Hindlimb muscle (tissue), 1 donor: ENCODE measurements at places on chromosomes 4 and X.

- no peak for DNase-seq
Observed at GRCh38 chrX:81537723-81538122, 335.8 kb downstream of the SH3BGRL start.

DNA sequence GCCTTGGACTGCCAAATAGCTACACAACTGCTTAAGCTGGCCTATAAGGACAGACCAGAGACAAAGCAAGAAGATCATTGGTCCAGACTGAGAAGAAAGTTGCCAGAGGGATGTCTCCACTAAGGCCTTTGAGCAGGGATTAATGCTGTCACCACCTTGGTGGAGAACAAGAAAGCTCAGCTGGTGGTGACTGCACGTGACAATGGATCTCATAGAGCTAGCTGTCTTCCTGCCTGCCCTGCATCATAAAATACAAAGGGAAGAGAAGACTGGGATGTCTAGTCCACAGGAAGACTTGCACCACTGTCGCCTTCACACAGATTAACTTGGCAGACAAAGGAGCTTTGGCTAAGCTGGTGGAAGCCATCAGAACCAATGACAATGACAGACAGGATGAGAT lies 40.5 kb upstream of the FAM120C start:
- DNase-seq = no peak

GRCh38 chr4:74487771-74488170 lies 42.8 kb downstream of the AREG start:
- no peak for DNase-seq

DNA sequence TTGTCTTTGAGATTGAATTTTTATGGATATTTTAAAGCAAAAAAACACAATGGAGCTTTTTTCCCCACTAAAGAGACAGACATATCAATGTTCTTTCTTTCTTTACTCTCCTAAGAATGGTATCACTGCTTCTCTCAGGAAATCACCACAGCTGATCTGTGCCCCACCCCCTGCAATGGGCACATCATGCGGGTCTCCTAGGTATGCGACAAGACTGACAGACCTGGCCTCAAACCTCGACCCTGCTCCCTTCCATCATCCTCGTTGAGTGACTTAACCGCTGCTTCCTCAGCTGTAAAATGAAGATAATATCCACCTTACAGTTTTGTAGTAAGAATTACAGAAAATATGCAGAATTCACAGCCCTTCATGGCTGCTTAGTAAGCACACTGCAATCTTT lies 58.3 kb downstream of the LEF1 start:
- no peak for DNase-seq

DNA sequence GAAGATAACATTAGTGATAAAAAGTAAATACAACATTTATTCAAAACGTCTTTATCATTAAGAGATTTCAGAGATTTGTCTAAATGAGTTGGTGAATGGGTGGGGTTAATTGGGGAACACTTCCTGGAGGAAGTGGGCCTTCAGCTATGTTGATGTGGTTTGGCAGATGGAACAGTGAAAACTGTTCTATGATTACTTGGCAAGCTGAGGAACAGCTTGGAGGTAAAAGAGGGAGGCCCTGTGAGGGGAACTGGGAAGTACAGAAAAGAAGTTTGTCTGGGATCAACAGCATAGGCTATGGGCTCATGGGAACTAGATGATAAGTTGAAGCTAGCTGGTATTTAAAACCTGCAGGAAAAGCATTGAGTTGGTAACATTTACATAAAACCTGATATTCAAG lies 26.0 kb downstream of the OCRL start:
- peak; percentile 17 for DNase-seq

- DNase-seq = no peak
Observed at GRCh38 chr4:39947963-39948362, 29.7 kb downstream of the PDS5A start.

GRCh38 chrX:118182681-118183080 lies 66.1 kb upstream of the KLHL13 start:
- DNase-seq = no peak

GRCh38 chrX:23727206-23727605 lies 15.9 kb downstream of the ACOT9 start:
- DNase-seq = no peak

DNA sequence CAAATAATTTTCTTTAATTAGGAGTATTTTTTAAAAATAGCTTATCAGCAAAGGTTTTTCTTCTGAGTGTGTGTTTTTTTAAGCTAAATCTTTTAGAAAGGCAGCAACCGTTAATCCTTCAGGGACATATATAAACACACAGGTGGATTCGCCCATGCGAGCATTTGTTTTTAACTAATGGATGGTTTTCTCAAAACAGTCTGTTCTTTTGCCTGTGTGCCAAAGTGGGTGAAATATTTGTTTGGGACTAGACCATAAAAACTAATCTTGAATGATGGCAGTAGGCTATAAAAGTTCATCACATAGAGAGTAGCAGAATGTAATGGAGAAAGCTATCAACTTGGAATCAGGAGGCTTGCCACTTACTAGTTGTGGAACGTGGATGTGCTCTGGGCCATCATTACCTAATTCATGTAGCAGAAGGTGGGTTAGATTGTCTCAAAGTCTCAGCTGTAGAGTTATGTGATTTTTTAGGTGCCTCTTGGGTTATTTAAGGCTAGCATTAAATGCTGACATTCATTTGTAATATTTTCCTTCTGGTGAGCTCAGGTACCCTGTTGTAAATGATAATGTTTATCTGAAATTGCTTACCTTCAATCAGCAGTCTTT lies 7.4 kb upstream of the TAPT1 start:
- no peak for DNase-seq

DNA sequence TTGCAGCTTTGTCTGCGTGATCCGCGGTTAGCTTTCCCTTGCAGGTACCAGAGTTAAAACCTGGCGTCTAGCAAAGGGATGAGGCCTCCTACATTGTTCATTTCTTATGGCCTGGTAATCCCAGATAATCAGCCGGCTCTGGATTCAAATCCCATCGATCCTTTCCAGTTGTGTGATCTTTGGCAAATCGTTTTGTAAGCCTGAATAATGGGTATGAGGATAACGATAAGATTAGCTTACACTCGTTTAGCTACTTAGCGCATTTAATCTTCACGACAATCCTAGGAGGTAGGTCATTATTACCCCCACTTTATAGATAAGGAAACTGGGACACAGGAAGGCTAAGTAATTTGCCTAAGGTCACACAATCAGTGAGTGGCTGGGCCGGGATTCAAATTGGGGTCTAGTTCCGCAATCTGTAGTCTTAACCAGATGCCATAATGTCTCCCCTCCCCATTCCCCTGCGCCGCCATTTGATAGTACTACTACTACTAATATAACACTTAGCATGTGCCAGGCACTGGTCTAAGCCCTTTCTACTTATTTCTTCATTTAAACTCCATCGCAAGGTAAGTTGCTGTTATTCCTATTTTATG lies 1.7 kb upstream of the UBA1 start:
- no peak for DNase-seq

- DNase-seq = no peak
Observed at GRCh38 chrX:140744085-140744484, 34.5 kb downstream of the LINC00632 start.

- DNase-seq = peak; percentile 20
Observed at GRCh38 chr4:186554539-186554913, 841 bp downstream of the MTNR1A start.

DNA sequence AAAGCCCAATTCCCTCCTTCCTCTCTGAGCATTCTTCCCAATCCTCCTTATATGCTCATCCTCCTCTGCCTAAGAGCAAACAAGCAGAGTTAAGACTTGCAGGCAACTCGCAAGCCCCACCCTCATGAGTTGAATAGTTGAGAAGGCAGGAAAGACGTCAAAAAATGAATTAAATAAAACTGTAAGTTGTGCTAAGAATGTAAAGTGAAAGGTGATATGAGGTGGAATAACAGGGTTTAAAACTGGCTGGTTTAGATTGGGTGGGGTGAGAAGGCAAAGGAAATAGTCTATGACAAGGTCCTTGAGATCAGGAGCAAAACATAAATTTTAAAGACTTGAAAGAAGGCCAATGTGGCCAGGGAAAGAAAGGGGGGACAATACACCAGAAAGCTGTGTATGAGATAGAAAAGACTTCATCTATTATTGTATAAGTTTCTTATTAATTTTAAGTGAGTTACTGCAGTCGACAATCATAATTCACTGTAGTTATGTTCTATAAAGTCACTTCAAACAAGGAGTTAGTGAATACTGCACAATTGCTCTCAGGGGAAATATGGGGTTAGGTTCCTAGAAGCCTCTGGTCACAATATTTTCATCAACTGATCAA lies 124.9 kb downstream of the RELL1 start:
- no peak for DNase-seq

DNA sequence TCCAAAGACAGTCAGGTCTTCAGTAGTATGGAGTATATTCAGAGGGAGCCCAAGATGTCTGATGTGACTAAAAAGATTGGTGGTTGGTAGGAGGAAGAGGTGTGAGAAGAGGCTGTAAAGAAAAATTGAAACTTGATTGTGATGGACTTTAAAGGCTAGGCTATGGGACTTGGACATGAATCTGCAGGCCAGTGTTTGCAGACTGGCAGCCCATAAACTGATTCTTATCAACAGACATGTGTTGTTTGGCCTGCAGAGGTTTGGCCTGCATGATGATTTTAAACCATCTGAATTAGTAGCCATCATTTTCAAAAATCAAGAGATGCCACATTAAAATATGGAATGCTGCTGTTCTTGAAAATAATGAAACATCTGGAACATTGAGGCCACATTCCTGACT lies 5.4 kb upstream of the AR start:
- DNase-seq = no peak

GRCh38 chr4:139603576-139604410 lies 47.8 kb upstream of the SETD7 start:
- peak; percentile 56 for DNase-seq

GRCh38 chr4:157664726-157665125 lies 444.2 kb downstream of the GRIA2 start:
- DNase-seq = no peak

DNA sequence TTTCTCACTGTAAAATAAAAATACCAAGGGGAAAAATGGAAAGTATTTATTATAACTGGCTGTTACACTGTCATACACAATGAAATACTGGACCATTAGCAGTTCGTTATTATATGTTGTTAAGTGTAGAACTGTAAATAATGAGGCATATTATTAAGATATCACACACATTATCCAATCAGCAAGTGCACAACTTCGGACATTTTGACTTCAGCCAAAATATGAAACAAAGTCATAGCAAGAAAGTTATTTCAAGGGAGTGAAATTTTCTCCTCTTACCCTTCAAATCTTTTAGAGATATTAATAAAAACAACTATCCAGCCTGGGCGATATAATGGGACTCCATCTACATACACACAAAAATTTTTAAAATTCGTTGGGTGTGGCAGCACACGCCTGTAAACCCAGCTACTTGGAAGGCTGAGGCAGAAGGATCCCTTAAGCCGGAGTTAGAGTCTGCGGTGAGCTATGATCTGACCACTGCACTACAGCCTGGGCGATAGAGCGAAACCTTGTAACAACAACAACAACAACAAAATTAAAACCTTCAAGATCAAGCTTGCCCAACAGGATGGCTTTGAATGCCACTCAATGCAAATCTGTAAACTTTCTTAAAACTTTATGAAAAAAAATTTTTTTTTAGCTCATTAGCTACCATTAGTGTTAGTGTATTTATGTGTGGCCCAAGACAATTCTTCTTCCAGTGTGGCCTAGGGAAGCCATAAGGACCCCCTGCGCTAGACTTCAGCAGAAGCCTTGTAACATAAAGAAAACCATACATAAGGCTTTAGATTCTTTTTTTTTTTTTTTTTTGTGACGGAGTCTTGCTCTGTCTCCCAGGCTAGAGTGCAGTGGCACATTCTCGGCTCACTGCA lies 1.3 kb upstream of the CISD2 start:
- DNase-seq = no peak

DNA sequence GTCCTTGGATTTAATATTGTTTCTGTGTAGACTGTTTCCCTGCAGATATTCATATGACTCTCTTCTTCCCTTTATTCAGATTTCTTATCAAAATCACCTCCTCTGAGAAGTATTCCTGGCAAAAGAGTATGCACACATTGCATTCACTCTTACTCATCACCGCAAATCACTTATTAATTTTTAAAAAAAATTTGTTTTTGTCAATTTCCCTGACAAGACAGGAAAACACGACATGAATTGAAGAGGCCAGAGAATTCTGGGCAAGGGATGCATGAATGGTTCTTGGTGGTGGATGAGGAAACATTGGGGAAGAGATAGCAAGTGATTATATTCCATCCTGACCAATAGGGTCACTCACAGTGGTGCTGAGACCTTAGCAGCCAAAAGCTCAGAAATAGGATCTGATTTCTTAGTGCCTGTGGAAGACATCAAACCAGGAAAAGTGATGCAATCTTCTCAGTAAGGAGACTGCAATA lies 522.5 kb upstream of the AGA start:
- no peak for DNase-seq

DNA sequence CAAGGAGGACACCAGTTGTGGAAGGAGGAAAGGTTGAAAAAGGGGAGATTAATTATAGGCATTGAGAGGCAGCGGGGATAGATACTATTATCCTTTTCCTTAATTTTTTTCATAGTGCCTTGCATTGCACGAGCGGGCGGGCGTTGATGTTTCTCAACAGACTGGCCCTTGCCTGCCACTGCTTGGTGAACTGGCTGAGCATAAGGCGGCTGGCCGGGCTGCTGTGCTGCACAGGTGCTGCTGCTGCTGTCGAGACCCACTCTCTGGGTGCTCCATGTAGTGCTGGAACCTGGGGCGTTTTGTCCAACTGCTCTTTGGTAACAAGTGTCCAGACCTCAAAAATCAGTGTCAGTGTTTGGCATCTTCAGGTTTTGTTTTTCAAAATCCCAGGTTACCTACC lies 83.3 kb upstream of the PAQR3 start:
- no peak for DNase-seq

GRCh38 chr4:147815741-147816140 lies 83.9 kb downstream of the ARHGAP10 start:
- no peak for DNase-seq

DNA sequence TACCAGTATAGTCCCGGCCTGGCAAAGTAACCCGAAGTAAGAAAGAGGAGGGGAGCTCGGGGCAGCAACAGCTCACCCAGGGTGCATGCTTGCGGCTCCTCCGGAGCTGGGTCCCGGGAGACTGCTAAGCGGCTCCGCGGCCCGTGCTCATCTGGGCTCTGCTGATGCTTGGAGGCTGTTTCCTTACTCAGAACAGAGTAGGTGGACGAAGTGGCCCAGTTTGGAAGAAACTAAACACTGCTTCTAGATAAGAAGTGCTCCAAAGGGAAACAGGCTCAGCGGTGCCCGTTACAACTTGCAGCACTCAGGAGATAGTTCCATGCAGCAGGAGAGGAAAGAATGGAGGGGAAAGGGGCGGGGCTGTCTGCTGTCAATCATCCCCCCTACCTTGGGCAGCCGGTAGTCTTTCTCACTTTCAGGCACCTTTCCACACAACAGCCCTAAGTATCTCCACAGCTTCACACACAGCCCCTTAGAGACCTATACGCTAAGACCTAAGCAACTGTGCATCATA lies at the start of gene COL4A6:
TSS of gene COL4A6 (minus strand) at position 313 of the 514 bp plus-strand sequence. CDS start at position 87, 226 bp downstream.
- DNase-seq = no peak

GRCh38 chr4:27518876-27519275 lies 658.2 kb downstream of the STIM2 start:
- DNase-seq = no peak
